ENCODE measurements at places on chromosomes 1 and 21.

DNA sequence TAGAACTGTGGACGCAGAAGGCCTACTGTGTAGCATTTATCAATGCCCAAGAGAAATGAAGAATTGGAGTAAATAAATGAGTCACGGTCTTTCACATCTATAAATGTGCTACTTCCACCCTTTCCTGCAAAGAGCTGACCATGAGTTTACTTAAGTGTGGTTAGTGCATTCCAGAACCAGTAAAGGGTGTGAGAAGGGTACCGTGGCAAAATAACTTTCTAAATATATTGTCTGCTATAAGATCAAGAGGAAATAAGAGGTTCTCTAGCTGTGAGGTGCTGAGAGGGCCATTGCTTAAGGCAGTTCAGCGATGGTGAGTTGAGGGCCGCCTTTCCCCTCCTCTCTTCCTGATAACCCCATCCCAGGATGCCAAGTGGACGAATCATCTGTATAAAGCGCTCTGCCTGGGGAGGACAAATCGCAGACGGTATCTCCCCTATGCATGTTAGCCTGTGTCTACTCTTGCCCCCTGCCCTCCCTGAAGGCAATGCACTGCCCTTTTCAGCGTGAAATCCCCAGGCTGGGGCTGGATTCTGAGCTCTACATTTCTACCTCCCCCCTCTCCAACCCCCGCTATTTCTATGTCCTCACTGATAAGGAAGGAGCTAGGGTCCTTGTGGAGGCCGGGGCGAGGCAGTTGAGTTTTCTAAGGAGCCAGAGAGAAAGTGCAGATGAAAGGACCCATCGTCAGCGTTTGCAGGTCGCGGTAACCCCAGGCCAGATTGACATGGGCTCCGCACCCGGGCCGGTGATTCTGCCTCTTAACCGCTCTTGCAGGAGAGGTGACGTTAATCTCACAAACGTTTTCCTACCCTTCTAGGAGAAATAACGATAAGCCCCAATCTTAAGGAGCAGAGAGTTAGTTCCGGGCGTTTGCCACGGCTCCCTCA, 1.5 kb upstream of the NCAM2 start:
- DNase-seq, result no peak

- DNase-seq, result no peak
Measured at GRCh38 chr1:6454856-6455751, 10.9 kb downstream of the TNFRSF25 start.

- peak; percentile 84 for DNase-seq
Measured at GRCh38 chr1:205061665-205062069, 18.7 kb downstream of the CNTN2 start.

GRCh38 chr1:234231061-234231892, 142.0 kb upstream of the COA6 start:
- no peak for DNase-seq

GRCh38 chr1:111515291-111516004, 12.0 kb upstream of the ADORA3 start:
- DNase-seq, result no peak

Measured in NCI-H187 (cell line).